H1 (cell line): ENCODE measurements at places on chromosomes 6 and 20. TPM values are rescaled to one million over a fixed set of nuclear protein-coding genes. Genes with fewer than 3 reads are reported as not detected.

- H3K4me1 ChIP-seq, result no peaks in the 10 kb centered on the region
- no peaks in the 10 kb centered on the region for H3K27me3 ChIP-seq
- DNase-seq, result no peak
- no peaks in the 10 kb centered on the region for H3K36me3 ChIP-seq
- H3K27ac ChIP-seq, result no peak overlapping the region
- H3K4me3 ChIP-seq, result no peak overlapping the region
Observed at GRCh38 chr6:150325066-150325772, 43.6 kb upstream of the IYD start.

Gene ENPP4
- 1.1 and 2.0 TPM in 2 replicates for polyA plus RNA-seq

DNA sequence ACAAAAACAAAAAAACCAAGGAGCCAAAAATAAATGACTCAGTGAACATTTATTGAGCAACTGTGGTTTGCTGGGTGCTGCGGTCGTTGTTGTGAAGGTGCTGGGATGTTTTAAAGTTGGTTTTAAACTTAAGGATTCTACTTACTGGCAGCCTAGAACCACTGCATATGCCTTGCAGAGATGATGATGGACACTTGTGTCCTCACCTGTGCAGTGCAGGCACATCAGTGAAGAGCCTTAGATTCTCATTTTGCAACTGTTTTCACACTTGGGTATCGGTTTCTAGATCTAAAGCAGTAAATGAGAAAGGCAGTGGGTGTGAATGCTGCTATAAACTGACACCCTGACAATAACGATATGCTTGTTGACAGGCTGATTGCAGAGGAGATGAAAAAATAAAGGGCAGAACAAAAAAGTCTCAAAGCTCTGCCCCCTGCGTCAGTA lies 68.8 kb downstream of the UTRN start:
- H3K36me3 ChIP-seq, result no peaks in the 10 kb centered on the region
- H3K27me3 ChIP-seq, result no peaks in the 10 kb centered on the region
- H3K4me3 ChIP-seq, result no peak overlapping the region
- peaks cover 6% of the 10 kb centered on the region for H3K4me1 ChIP-seq
- H3K27ac ChIP-seq, result no peak overlapping the region

Gene AHI1
- 3.5 and 4.2 TPM in 2 replicates for polyA plus RNA-seq
